ENCODE measurements at places on chromosomes 4 and X.
A peak's percentile ranks its signal among the peaks of the same experiment; 100 is the strongest.

- DNase-seq = no peak
Measured at GRCh38 chr4:186240848-186241491, 13.7 kb downstream of the KLKB1 start.

DNA sequence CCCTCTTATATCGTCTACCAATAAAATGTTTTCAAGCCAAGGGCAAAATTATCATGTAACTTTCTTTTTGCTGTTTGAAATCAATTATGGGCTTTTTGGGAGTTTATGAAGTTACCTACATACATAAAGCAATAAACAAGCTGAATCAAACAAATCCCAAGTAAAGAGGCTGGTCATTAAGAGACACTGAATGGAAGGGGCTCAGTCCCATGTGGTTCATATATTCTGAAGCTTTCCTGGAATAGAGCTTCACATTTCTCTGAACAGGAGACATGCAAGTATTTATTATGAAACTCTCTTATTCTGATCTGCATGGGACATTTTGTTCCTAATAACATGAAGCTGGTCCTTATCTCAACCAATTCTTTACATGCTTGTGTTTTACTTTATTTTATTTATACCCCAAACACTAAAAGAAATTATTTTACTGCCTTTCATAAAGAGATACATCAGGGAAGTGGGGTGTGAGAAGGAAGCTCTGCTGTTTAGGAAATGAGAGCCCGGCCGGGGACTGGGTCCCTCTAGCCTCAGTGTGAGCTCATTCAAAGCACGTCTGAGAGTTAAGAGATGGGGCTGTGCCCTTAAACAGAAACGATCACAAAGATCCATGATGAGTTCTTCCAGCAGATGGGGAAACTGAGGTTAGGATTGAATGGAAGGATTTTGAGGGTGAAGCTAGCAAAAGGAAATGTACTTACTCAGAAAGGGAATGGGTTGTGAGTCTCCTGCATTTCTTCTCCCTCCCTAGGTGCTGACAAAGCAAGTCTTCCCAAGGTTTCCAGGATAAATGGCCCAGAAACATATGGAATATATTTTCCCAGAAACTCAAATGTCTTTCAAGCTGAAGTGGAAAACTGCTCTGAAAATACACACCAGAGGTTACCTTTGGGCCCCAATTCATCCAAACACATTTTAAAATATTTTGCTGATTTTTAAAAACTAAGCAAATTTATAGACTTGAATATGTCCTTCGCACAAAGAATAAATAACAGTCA is 93.1 kb upstream of the LNX1 start:
- no peak for DNase-seq

DNA sequence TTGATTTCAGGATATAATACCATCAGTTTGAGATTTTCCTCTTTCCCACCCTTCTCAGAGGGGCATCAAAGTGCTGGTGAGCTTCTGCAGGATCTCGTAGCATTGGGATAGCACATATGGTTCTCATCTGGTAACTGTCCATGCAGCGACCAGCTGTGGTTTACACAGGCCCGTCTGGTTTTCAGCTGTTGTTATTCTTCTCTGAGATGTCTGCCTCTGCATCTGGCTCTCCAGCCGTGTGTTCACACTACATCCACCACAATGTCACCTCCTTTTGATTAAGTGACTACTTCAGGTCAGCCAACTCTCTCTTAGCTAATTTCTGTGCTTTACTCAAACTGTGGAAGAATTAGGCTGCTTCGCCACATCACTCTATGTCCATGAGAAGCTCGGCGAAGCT is 676.7 kb upstream of the TENM3 start:
- DNase-seq = no peak

DNA sequence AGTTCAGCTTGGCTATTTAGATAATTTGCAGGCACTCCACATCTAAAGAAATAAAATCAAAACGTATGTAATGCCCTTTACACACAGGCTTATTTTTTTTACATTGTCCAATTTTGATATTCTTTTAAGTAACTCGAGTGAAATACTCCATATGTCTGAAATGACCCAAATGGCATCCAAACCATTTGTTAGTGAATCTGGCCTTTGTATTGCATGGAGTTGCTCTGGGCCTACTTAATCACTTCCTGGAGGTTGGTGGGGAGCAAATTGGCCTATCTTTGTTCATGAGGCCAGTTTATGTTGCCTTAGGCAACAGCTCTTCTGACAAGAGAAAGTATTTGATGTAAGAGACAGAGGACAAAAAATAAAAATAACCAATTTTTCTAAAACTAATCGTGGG is 47.6 kb upstream of the TMEM131L start:
- DNase-seq = no peak

- DNase-seq = peak; percentile 24
Measured at GRCh38 chr4:7939377-7940108, at the start of gene AFAP1. Gene AFAP1, minus strand, starts transcription at chr4:7939861. Its CDS starts 67,783 bp downstream, at chr4:7872078.

GRCh38 chr4:77742054-77742453 is 77.1 kb downstream of the CNOT6L start:
- DNase-seq = no peak

DNA sequence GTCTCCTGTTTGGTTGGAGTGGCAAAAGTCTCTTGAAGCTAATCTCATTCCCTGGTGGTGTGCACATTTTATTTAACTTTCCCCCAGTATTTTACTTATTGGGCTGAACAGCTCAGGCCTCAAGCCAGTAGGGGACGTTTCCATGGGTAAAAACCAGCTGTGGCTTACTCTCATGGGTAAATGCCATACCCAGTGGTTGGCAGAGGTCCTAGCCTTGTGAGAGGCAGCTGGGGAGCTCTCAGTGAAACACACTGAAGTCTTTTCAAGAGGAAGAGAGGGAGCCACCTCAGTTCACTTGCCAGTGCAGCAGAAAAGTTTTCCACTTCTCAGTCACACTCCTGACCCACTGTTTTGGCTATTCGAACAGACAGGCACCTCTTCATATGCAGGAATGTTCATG is 1964.2 kb downstream of the ARAP2 start:
- DNase-seq = no peak

- DNase-seq = no peak
Measured at GRCh38 chrX:56994375-56995270, 718 bp downstream of the SPIN3 start.

- DNase-seq = no peak
Measured at GRCh38 chr4:185352202-185352601, 43.5 kb downstream of the LRP2BP start.

DNA sequence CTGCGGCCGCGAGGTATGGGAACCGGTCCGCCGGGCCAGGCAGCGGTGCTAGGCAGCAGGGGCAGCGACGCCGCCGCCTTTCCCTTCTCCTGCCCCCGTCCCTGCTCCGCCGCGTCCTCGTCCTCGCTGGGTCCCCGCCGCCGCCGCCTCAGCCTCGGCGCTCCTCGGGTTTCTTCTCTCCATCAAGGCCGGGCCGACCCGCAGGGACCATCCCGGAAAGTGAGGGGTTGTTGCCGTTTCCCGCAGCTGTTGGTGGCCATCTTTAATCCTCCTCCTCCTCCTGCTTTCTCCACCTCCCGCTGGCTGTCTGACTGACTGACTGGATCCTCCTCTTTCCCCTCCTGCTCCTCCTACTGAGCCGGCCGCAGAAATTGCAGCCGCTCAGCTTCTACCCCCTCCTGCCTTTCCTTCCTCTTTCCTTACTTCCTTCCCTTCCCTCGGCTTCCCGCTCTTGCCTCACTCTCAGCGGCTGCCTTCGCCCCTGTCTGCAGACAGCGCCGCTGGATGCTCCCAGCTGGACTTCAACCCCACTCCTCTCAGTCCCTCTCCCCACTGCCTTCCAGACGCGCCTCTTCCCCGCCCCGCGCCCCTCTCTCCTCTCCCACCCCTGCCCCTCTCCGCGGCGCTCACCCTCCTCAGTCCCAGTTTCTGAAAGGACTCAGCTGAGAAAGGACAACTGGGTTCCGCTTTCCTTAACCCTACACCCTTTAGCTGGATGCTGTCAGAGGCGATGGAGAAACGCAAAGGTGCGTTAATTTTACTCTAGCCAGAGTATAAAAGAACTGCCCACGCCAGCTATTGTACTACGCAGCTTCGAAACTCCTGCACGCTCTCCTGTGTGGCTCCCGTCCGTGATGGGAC is at the start of gene WDFY3:
TSS of gene WDFY3 (minus strand) at position 309 of the 861 bp plus-strand sequence. CDS start 106,099 bp downstream, outside the sequence.
- DNase-seq = peak; percentile 75

DNA sequence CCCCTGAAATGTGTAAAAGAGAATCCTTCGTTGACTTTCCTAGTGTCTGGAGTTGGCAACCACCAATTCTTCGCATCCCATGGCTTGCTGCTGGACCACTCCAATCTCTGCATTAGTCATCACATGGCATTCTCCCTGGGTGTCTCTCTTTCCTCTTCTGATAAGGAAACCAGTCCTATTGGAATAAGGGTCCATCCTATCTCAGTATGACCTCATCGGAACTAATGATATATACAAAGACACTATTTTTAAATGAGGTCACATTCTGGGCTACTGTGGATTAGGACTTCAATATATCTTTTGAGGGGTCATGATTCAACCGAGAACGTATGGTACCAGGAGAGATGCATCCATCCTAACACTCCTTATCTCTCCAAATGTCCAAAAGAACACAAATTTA is 259.1 kb upstream of the CPEB2 start:
- DNase-seq = no peak

GRCh38 chr4:146960634-146961033 is 15.0 kb upstream of the TTC29 start:
- DNase-seq = no peak

GRCh38 chr4:37892641-37893040 is 1.8 kb downstream of the TBC1D1 start:
- DNase-seq = no peak

- no peak for DNase-seq
Measured at GRCh38 chr4:80279751-80280150, 13.3 kb downstream of the FGF5 start.

DNA sequence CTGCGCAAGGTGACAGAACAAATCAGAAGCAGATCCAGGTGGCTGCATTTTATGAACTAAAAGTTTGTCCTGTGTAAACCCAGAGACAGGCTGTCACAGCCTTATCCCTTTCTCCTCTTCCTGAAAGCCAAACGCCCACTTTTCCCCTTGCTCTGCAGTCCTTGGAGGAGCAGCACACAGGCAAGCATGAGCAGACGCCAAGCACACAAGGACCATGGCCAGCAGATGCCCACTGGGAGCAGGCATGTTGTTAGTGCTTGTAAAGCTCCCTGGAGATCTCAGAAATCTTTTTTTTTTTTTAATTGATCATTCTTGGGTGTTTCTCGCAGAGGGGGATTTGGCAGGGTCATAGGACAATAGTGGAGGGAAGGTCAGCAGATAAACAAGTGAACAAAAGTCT is 11.5 kb upstream of the HOPX start:
- DNase-seq = no peak

GRCh38 chr4:135594521-135594920 is 1392.9 kb upstream of the PABPC4L start:
- DNase-seq = no peak

- no peak for DNase-seq
Measured at GRCh38 chrX:34381241-34381640, 249.1 kb upstream of the FAM47A start.

GRCh38 chr4:6568689-6569332 is 6.2 kb upstream of the MAN2B2 start:
- DNase-seq = no peak

DNA sequence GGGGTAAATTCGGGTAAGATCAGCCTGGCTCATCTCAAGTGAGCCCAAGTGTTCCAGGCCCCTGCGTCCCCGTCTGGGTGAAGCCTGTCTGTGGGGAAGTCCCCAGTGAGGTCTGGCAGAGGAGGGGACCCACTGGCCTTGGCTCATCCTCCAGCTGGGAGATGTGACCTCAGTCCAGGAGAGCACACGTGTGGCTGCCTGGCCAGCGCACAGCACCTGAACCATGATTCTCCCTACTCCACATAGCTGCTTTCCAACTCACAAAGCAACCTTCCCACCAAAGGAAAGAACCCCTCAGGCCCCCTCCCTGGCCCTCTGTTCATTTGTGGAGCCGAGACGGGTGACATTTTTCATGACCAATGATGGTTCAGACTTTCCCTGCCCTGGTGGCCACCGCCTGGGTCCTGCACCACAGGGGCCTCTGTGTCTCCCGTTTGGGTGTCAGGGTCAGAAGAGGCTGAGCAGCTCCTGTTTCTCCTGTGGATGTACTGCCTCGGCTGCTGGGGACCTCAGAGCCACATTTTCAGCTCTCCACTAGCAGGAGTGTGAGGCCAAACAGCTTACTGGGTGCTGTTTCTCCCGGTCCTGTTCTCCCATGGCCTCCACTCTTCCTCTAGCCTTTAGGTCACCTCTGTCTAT is 111.4 kb downstream of the CPZ start:
- no peak for DNase-seq

GRCh38 chr4:10305816-10306215 is 151.4 kb downstream of the ZNF518B start:
- DNase-seq = no peak

- DNase-seq = peak; percentile 1
Measured at GRCh38 chr4:11209826-11210225, 218.9 kb downstream of the HS3ST1 start.

- no peak for DNase-seq
Measured at GRCh38 chr4:184143770-184144564, 73.7 kb downstream of the ENPP6 start.

DNA sequence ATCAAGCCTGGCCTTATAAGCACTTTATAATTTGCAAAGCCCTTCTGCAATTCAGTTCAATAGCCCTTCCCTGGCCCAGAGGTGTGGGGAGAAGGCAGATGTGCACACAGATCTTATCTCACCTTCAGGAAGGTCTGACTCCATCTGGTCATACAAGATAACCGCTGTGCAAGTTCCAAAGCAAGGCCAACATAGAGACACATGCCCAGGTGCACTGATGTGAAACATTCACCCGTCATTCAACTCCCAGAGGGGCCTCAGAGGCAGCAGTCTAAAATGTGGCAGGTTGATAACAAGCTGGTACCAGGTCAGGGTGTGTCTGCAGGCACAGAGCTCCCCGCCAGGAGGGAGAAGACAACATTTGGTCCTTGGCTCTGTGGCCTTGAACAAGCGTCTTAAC is 10.9 kb upstream of the WFS1 start:
- no peak for DNase-seq

DNA sequence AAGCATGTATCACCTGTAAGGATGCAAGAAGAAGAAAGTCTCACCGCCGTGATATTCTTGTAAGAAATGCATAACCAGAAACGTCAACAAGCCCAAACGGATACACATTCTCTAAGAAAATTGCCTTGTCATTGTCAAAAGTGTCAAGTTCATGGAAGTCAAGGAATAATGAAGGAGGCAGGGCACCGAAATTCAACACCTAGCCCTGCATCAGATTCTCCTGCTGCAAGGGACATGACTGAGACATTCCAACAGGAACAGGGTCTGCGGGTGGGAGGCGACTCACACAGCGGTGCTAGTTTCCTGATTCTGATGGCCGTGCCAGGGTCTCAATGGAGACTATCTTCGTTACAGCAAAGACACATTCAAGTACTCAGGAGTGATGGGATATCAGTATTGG is 26.7 kb downstream of the IRF2 start:
- no peak for DNase-seq

GRCh38 chr4:111650674-111651086 is 494.6 kb upstream of the FAM241A start:
- DNase-seq = no peak

DNA sequence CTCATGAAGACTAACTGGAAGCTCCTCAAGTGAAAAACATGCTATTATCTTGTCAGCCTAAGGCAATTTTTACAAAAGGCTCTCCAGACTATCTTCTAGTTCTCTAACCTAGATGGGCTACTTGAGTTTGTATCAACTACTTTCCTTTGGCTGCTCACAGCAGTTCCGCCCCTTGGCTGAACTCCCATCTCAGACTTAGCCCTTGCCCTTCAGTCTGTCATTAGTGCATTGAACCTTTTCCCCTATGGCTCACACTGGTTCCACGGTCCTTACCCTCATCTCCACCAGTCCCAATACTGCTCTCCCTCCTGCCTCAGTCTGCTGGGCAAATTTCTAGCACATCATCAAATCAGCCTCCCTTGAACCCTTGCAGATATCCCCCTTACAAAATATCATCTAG is 362.3 kb downstream of the PPP1R2C start:
- no peak for DNase-seq
